ENCODE measurements at places on chromosomes 2 and 18.

GRCh38 chr2:72011791-72012190, 135.9 kb downstream of the CYP26B1 start:
- DNase-seq = peak; percentile 7

- DNase-seq = no peak
Measured at GRCh38 chr2:151067658-151068369, 193.8 kb downstream of the RBM43 start.

DNA sequence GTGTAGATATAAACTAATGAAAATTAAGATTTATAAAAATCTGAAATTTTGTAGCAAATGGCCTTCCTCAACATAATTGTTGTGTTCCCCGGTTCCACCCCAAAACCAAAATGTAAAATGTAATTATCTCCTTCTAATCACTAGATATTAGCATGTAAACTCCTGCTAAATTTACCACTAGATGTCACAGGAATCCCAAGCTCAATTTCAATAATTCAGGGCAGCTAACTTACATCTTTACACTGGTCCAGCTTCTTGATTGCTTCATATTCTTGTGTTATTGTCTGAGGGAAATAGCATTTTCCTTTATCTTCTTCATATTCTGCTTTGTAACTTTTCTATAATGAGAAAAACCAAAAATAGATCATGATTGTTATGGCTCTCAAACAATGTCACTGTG, 42.6 kb downstream of the NEB start:
- no peak for DNase-seq

DNA sequence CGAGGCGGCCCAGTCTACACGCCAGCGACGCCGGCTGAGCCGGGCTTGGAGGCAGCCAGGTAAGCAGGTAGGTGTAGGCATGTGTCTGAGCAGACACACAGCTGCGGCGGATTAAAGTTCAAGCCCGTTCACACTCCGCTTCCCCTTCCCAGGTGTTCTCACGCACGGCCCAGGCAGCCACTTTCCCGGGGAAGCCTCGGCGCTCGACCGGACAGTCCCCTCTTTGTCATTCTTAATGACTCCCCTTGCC, 367 bp downstream of the TGFA start:
- peak; percentile 86 for DNase-seq

GRCh38 chr2:159169187-159169586, 117.3 kb downstream of the WDSUB1 start:
- DNase-seq = no peak

GRCh38 chr2:134161170-134161547, 92.7 kb upstream of the MGAT5 start:
- DNase-seq = no peak

GRCh38 chr2:72048881-72049477, 98.7 kb downstream of the CYP26B1 start:
- no peak for DNase-seq

DNA sequence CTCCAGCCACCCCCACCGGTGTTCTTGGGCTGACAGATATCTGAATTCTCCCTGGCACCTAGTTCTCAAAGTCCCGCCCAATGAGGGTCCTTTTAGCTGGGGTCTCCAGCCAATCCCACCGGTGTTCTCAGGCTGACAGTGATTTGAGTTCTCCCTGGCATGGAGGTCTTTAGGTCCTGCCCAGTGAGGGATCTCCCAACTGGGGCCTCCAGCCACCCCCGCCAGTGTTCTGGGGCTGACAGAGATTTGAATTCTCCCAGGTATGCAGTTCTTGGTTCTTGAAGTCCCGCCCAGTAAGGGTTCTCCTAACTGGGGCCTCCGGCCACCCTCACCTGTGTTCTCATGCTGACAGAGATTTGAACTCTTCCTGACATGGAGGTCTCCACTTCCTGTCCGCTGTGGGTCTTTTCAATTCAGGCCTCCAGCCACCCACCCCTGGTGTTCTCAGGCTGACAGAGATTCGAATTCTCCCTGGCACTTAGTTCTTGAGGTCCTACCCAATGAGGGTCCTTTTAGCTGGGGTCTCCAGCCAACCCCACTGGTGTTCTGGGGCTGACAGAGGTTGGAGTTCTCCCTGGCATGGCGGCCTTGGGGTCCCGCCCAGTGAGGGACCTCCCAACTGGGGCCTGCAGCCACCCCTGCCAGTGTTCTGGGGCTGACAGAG, 154.6 kb downstream of the ANKRD36 start:
- DNase-seq = peak; percentile 84

GRCh38 chr18:58525928-58526424, 102.9 kb downstream of the ALPK2 start:
- DNase-seq = peak; percentile 46

- no peak for DNase-seq
Measured at GRCh38 chr2:34849827-34850226, 1250.7 kb upstream of the FAM98A start.

DNA sequence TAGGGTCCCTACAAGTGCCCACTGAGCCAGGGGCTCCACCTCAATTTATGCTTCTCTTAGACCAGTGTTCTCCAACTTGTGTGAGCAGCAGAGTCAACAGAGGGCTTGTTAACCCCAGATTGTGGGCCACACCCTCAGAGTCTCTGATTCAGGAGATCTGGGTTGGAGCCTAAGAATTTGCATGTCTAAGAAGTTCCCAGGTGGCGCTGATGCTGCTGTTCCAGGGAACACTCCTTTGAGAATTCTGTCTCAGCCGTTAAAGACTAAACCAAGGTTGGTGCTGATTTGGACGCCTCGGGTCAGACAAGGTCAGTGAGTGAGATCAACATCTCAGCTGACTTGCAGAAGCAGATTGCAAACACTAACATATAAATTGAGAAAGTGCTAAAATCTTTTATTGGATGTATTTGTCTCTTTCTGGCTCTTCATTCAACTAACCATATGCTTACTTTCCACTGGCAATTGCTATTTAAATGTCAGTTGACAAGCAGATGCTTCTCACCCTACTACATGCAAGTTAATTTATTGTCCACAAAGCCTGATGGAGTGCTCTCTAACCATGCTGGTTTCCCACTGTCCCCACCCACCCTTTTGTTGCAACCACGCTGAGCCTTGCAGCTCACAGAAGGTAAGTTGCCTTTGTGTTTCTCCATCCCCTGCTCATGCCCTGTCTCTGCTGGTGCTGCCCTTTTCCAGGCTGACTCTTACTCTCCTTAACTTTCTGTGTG, 31.5 kb downstream of the LYPD1 start:
- no peak for DNase-seq

DNA sequence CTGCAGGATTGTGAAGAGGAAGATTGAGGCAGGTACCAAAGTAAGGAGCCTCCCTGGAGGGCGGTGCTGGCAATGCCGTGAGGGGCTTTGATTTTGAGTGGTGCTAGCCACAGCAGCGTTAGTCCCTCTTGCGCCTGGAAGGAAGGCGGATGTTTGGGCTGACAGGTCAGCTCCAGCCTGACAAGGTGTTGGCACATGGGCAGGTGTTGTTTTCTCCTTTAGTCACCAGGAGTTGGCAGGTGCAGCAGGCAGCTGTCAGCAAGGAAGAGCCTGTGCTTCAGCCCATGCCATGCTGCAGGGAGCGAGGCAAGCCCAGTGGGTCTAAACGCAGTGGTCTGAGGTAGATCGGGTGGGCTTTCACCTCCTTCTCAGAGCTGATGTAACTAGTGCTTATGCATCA, 8.5 kb downstream of the SEC11C start:
- DNase-seq = no peak

GRCh38 chr2:6942848-6943247, 25.6 kb downstream of the RNF144A start:
- DNase-seq = no peak

GRCh38 chr2:556485-556884, 120.7 kb downstream of the TMEM18 start:
- no peak for DNase-seq

- DNase-seq = no peak
Measured at GRCh38 chr2:233433794-233434193, 79.5 kb downstream of the DGKD start.

DNA sequence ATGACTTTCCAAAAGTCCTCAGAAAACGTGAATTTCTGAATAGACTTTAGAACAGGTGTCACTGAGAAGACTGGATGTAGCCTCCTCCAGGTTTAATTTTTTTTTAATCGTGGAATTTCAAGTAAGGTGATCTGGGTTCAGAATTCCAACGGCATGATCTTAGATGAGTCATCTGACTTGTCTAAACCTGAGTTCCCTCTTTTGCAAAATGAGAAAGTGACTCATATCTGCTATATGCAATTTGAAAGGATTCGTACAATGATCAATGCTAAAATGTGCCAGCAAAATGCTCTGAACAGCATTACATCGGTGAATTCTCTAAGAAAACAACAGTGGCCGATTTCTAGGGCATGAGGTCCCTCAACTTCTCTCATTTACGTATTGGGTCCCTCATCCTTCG, 69.1 kb upstream of the ZNF516 start:
- DNase-seq = no peak

GRCh38 chr2:150327564-150328489, 159.6 kb downstream of the RND3 start:
- DNase-seq = no peak

DNA sequence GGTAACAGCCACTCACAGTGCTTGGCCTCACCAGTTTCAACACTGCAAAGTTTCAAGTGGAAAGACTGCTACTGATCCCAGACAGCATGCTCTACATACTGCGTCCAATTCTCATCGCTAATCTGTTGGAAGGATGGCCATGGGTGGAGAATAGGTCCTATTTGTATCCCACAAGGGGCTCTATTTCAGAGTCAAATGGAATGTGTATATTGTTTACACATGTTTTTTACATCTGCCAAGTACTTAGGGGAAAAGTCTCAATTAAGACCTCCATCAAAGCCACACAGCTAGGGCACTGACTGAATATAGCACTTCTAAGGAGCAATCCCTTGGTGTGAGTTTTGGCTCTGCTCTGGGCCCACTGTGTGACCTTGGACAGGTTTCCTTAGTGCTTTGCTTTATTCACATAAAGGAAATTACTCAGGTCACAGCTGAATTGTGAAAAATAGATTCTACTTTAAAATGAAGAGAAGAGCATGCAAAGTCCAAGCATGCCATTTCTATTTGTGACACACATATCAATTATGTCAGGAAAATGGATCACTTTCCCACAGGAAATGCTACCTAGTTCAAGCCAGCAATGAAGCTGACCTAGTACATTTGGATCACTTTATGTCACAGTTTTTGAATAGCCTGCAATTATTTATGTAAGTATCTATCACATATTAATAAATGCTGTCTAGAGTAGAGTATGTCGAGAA, 112.9 kb upstream of the STK17B start:
- no peak for DNase-seq

GRCh38 chr2:63865159-63865799, 23.6 kb downstream of the UGP2 start:
- no peak for DNase-seq

- no peak for DNase-seq
Measured at GRCh38 chr2:172484253-172484652, 56.9 kb downstream of the ITGA6 start.
